ENCODE measurements at places on chromosomes 4 and X.

GRCh38 chr4:88219099-88219498, 60.7 kb upstream of the ABCG2 start:
- DNase-seq: no peak

DNA sequence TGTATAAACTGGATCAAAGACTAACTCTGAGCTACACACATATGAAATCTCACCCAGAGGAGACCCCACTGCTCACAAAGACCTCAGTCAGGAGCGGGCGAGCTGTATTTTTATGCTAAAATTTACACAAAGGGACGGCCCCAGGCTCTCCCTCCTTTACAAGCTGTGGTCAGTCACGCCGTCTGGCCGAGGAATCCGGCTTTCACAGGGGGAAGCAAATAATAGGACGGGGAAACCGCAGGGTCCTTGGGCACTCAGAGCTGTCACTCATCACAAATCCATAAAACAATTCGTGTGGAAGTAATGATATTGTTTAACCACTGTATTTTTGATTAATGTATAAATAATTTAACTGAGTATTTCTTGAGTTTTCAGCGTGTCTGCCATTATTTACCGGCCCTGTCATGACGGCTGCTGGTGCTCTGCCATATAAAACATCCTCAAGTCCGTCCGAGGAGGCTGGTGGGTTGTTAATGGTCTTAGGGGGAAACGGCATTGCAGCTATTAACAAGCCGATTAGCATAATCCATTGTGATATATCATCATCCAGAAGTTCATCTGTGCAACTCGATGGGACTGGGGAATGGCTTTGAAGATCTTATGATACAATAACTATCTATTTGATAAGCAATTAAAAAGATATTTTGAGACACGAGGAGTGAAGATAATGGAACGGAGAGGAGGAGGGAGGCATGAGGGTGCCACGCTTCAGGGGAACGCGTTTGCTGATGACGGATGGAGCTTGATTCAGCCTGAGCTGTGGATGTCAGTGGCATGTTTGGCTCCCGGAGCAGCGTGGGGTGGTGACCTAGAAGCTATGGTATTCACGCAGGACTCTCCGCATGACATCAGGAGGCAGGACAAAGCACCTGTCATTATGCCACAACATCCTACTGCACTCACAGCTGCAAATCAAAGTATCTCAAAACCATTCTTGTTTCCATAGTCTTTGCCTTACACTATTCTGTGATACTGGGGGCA, 150.9 kb downstream of the SHOX start:
- no peak for DNase-seq

DNA sequence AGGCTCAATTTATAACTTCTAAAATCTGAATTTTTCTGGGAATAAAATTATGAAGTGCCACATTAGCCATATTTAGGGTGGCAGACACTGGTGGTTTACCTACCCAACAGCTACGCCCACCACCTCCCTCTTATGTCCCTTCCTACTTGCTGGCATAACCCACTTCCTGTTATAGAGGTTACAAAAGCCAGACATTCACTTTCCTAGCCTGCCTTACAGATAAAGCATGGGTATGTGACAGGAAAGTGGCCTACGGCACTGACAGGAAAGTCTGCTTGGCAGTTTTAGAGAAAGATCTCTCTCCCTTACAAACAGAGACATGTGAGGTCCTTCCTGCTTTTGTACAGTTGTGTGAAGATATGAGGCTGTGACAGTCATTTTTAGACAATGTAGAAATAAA, 12.4 kb downstream of the DDX53 start:
- no peak for DNase-seq

DNA sequence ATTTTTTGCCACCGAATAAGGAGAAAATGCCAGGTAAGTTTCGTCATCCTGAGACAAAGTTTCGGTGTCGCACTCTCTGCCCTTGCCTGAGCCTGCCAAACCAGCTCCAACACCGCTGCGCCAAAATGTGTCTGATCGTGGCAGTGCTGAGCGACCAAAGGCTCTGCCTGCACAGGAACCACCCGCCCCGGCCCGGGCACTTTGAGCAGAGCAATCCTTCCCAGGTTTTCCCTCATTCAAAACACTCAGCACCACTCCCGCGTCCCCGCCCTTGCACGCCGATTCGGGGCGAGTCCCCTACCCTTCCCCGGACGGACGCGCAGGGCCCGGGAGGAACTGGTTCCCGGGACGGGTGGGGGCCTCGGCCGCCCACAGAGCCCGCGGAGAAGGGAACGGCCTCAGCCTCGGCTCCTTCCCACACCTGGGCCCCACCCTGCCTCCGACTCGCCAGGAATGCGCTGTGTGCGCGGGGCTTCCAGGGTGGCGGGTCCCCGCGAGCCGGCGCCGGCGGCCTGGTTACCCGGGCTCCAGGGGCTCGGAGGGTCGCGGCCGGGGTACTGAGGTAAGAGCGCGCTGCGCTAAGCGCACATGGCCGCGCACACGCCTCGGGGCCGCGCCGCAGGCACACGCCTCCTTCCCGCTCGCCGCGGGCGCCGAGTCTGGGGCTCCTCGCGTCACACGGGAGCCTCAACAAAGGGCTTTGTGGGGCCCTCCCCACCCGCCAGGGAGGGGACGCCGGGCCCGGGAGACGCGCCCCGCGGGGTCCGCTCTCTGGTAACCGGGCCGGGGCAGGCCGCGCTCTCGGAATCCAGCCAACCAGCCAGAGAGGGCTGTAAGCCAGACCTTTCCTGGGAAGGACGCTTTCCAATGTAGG, at the start of gene C4orf36:
C4orf36 (minus strand) TSS at position 661 of the 874 bp plus-strand sequence. CDS start 902 bp downstream, outside the sequence.
- peak; percentile 27 for DNase-seq

GRCh38 chr4:176587920-176588319, 204.8 kb downstream of the VEGFC start:
- DNase-seq: no peak

GRCh38 chr4:180530787-180531186, 1712.4 kb upstream of the TENM3 start:
- no peak for DNase-seq

- no peak for DNase-seq
Observed at GRCh38 chrX:7220121-7220520, 72.2 kb upstream of the PUDP start.

GRCh38 chr4:179757641-179758040, 2315.4 kb upstream of the AGA start:
- DNase-seq: no peak

DNA sequence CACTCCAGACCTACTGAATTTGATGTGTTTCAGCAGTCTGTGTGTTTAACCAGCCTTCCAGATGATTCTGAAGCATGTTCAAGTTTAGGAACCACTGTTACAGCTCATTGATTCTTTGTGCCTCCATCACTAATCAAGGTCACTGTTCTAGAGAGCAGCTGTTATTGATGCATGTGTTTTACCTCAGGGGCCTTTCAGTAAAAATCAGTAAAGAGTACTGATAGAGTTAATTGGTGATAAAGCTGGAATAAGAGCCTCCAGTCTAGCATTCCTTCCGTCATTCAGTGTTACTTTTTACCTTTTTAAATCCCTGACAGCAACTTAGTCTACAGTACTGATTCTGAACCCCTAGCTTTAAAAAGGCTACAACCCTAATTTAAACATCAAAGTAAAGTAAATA, 12.9 kb downstream of the CPEB2 start:
- no peak for DNase-seq

DNA sequence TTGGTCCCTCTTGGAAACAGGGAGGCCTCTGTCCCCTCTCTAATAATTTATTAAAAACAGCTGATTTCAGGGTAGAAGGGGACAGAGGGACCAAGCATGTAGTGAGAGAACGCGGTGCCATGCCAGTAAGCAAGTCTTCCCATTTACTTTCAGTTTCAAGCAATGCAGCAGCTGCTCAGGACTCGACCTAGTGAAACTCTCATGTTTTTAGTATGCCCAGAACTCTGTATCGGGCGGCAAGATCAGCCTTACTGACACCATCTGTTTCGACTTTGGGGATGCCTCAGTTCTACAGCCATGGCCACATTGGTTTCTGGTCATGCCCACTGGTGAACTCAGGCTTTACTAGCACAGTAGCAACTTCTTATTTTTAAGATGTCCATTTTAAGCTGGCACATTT, 40.6 kb downstream of the ZNF81 start:
- DNase-seq: no peak

DNA sequence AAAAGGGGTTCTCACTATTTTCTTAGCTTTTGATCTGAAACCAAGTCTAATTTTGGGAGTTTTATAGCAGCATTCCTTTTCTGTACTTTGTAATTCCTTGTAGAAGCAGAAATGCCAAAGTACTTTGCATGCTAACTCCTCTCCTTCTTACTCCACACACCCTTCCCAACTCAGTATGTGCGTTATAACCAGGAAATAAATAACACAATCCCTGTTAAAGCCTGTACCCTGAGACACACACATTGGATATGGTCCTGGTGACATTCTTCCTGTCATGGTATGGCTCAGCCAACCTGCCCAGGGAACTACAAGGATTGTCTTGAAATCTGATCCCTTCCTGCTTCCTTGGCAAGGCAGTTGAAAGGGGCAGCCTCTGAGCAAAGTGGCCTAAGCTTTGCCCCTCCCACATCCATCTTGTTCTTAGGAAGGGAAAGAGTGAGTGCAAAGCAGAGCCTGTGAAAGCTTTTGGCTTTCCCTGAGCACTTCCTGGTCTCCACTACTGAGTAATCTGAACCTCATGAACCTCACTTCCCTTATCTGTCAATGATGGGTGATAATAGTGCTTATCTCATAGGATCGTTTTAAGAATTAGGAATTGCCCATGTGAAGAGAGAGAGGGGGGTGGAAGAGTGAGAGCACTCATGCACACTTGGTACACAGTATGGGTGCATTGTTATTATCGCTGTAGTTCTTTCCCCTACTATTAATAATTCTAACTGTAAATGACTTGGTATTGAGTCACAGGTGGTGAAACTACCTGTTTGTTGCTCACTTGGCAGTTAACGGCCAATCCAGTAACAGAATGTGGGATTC, 109.3 kb downstream of the AFF2 start:
- DNase-seq: no peak

DNA sequence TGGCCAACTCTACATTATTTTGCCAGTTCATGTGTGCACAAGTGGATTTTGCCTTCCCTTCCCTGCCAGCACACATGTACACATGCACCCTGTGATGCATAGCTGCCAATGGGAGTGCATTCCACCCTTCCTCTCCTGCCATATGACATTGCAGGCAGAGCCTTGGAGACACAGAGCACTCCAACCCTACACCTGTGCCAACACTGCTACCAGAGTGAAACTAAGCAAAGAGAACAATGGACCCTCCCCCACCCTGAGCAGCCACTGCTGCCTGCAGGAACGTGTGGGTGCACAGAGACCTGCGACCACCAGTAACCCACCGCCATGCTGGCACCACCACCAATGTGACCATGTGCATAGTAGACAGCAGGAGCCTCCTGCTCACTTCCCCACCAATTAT, 78.4 kb downstream of the ITM2A start:
- DNase-seq: no peak

DNA sequence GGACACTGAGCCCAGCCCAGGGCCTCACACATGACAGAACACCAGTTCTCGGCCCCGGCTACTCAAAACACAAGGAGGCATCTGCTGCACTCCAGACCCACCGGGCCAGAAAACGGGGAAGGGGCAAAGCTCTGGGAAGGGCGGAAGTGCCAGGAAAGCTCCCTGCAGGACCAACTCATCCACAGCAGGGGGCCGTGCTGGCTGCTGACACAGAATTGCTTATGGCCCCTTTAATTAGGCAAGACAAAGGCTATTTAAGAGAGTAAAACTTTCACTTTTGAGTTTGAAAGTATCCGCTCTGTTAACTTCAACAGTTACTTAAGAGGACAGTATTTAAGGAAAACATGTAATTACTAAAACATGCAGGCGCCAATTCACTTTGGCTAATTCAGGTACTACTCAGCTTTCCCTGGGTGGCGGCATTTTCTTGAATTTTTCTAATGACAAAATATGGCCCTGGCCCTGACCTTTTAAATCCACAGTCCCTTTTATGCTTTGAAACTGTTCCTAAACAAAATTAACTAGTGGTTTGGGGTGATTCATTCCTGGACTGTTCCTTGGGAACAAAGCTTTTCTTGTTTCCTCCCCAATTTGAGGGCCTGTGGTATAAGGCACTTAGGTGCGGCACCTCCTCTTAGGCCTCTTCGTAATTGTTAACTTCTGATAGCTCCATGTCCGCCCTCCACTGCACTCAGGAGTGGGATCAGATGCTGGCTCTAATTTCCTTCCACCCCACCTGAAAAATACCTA, 40.4 kb downstream of the NSG1 start:
- no peak for DNase-seq

GRCh38 chr4:92529510-92529909, 225.7 kb downstream of the GRID2 start:
- no peak for DNase-seq

GRCh38 chr4:163702736-163703135, 208.2 kb downstream of the TMA16 start:
- no peak for DNase-seq

Measured in stimulated activated CD4-positive, alpha-beta T cell treated with anti-CD3 and anti-CD28 coated beads, Interleukin-2, amount 100 ng/mL, for 48 hours (primary cell).